ENCODE measurements at places on chromosomes 6 and 20.

DNA sequence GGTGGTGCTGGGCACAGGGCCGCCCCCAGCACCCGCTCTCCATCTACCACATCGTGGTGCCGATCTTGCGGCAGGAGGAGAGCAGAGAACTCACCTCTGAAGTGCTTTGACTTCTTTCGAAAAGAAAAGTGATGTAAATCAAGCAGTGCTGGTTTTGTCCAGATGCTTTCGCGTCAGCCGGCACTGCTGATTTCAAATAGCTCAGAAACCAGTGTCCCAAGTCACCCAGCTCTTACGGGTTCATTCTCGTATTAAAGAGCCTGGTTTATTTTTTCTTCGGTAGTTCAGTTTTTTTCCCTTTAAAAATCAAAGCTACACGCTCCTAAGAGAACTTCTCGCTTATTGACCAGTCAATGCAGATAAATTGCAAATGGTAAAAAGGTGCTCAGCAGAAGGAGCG lies 32.1 kb downstream of the MYT1 start:
- H3K4me3 ChIP-seq, result no peak overlapping the region
- H3K4me1 ChIP-seq, result peaks cover 6% of the 10 kb centered on the region
- H3K27me3 ChIP-seq, result no peaks in the 10 kb centered on the region
- DNase-seq, result no peak

DNA sequence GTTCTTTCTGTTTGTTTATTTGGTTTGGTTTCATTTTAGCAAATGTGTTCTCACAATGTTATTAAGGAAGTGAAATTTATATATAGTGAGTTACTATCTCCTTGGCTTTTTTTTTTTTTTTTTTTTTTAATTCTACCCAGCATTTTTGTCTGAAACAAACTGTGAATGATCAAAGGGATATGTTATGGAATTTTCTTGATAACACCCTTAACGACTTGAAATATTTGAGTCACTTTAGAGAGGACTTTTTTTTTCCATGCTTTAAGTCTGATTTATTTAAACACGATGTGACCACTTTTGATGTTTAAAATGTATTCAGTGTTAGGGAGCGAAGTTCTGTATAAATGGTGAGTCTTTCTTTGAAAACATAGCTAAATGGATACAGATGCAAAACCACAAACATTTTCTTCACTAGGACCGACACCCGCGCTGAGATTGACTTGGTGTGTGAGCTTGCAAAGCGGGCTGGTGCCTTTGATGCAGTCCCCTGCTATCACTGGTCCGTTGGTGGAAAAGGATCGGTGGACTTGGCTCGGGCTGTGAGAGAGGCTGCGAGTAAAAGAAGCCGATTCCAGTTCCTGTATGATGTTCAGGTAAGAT lies 149.7 kb downstream of the MTHFD1L start:
- H3K27ac ChIP-seq, result no peak overlapping the region
- no peak overlapping the region for H3K4me3 ChIP-seq
- 0 out of 2 replicates have a peak, but pooled peaks cover under 1% of the 10 kb centered on the region for H3K4me1 ChIP-seq
- no peak for DNase-seq

- no peaks in the 10 kb centered on the region for H3K4me1 ChIP-seq
- H3K27ac ChIP-seq, result no peak overlapping the region
Observed at GRCh38 chr6:165013701-165014100, 295.7 kb downstream of the C6orf118 start.

DNA sequence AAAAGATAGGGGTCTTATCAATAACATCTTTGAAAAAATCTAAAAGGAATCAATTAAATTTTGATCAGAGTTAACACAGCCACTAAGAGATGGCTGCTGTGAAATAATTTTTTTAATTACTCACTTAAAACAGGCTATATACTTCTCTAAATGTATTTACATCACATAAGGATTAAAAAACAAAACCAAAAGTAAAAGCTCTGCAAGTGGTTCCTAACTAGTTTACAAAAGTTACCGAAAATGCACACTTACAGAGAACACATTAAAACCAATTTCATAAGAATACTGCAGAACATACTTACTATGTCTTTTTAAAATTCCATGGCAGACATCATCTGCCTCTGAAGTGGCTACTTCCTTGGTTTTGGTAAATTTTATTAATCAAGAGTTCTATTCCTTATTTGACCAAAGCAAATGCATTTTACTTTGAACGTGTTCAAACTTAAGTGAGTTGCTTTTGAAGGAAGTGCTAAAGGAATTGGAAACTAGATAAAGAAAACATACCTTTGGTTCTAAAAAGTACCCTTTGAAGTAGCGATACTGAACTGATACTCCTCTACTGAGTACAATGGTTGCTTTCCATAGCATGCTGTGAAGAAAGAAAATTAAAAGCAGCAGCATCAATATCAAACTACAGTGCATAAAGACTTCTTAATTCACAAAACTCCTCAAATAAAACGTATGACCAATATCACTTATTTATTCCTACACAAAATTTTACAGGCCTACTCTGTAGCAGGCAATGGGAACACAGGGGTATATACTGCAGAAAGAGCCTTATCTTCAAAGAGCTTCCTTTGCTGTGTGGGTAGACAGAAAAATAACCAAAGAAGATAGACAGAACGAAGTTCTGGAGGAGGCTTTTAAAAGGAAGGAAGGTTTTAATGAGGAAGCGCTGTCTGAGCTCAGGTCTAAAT lies 157.1 kb upstream of the SHLD1 start:
- H3K4me3 ChIP-seq, result no peak overlapping the region
- H3K27me3 ChIP-seq, result no peaks in the 10 kb centered on the region
- peaks cover 24% of the 10 kb centered on the region for H3K4me1 ChIP-seq
- DNase-seq, result no peak
- H3K36me3 ChIP-seq, result peaks cover 2% of the 10 kb centered on the region

GRCh38 chr6:132893772-132894490 lies 79.6 kb downstream of the RPS12 start:
- H3K27me3 ChIP-seq, result no peaks in the 10 kb centered on the region
- no peaks in the 10 kb centered on the region for H3K4me1 ChIP-seq
- no peak overlapping the region for H3K27ac ChIP-seq
- no peak for DNase-seq
- no peaks in the 10 kb centered on the region for H3K36me3 ChIP-seq

DNA sequence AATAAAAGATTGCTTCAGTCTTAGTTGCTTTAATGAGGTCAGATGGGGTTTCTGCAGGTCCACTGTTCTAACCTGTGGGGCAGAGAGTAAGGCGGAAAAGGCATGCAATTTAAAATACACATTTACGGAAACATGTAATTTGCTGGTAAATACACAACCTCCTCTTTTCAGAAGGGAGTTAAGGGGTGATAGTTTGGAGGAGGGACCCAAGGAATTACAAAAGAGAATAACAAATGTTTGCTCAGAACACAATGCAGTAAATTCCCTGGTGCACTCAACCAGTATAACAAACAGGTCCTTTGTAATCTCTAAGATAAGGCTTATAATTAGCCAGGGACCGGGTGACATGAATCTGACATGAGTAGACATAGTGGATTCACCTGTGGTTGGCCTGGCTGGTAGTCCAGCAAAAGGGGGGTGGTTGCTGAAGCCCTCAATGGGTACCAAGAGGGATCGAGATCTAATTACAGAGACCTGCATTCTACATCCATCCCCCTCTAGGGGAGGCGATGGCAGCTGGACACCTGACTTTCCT lies 295.1 kb downstream of the PHACTR1 start:
- H3K27ac ChIP-seq, result no peak overlapping the region
- no peak for DNase-seq
- no peaks in the 10 kb centered on the region for H3K36me3 ChIP-seq
- no peak overlapping the region for H3K4me3 ChIP-seq
- peaks cover 55% of the 10 kb centered on the region for H3K27me3 ChIP-seq

DNA sequence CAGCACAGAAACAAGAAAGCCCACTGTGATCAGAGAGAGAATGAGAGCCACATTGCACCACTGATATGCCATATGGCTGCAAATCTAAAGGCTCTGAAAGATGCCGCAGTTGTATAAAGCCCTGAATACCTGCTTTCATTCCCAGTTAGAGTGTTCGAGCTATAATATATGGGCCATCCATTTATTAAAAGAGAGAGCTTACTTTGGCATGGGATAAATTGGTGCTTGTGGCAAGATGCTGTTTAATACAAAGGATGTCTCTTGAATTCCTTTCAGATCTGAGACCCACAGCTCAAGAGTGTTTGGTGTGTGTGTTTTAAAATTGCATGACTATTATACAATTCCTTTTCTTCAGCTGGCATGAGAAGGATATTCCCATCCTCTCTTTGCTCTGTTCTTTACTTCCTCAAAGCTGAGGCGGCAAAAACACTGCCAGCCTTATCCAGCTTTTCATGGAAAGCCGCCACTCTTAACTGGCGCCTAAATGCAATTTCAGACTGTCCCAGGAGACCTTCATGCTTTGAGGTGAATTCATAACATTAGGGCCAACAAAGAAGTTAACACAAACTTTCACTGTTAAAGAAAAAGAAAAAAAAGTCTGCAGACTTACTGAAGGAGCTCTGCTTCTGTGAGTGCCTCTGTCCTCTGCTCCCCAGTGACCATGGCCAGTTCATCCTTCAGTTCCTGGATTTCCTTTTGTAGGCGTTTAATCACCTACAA lies 147.6 kb downstream of the KIF6 start:
- H3K4me1 ChIP-seq, result no peaks in the 10 kb centered on the region
- no peak for DNase-seq
- H3K27me3 ChIP-seq, result no peaks in the 10 kb centered on the region
- no peak overlapping the region for H3K4me3 ChIP-seq
- no peaks in the 10 kb centered on the region for H3K36me3 ChIP-seq
- no peak overlapping the region for H3K27ac ChIP-seq

DNA sequence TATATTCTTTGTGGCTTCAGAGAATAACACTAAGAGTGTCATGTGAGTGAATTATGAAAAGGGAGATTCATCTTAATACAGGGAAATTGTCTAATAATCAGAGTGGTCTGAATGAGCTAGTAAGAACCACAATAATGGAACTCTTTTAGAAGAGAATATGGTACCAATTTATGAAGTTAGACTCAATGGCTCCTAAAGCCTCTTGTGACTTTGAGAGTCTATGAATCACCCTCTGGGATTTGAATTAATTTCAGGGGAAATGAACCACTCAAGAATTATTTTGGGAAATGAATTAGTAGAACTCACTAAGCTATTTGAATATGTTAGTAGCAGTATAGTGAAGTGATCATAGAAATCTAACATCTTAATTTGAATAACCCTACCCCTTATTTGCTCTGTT lies 14.3 kb downstream of the PCMT1 start:
- H3K27ac ChIP-seq, result no peak overlapping the region
- H3K4me3 ChIP-seq, result no peak overlapping the region
- H3K36me3 ChIP-seq, result peaks cover 4% of the 10 kb centered on the region
- H3K4me1 ChIP-seq, result no peaks in the 10 kb centered on the region
- H3K27me3 ChIP-seq, result no peaks in the 10 kb centered on the region
- DNase-seq, result no peak

DNA sequence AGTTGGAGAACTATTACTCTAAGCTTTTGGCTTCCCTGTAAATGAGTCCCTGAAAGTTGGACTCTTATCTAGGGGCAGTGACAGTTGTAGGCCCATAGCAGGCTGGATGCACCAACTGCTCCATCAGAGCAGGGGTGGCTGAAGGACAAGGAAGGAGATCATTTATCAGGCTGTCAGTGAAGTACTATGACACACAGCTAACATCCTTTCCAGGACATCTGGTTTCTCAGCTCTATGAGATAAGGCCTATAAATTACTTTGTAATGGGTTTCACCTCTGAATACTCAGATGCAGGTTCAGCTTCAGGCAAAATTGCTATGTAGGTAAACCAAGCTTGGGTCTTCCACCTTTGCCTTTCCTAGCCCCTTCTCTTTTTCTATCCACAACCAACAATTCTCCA lies 468.5 kb downstream of the KIF16B start:
- no peaks in the 10 kb centered on the region for H3K4me1 ChIP-seq
- H3K27ac ChIP-seq, result no peak overlapping the region
- H3K36me3 ChIP-seq, result no peaks in the 10 kb centered on the region
- H3K4me3 ChIP-seq, result no peak overlapping the region
- no peaks in the 10 kb centered on the region for H3K27me3 ChIP-seq

GRCh38 chr20:22689266-22689665 lies 104.9 kb upstream of the FOXA2 start:
- no peaks in the 10 kb centered on the region for H3K36me3 ChIP-seq
- no peak overlapping the region for H3K27ac ChIP-seq
- no peak for DNase-seq
- no peaks in the 10 kb centered on the region for H3K27me3 ChIP-seq
- H3K4me3 ChIP-seq, result no peak overlapping the region

- no peak overlapping the region for H3K27ac ChIP-seq
- no peaks in the 10 kb centered on the region for H3K4me1 ChIP-seq
- no peak overlapping the region for H3K4me3 ChIP-seq
- no peaks in the 10 kb centered on the region for H3K36me3 ChIP-seq
- DNase-seq, result no peak
- H3K27me3 ChIP-seq, result no peaks in the 10 kb centered on the region
Observed at GRCh38 chr6:147618457-147618856, 110.0 kb downstream of the SAMD5 start.

DNA sequence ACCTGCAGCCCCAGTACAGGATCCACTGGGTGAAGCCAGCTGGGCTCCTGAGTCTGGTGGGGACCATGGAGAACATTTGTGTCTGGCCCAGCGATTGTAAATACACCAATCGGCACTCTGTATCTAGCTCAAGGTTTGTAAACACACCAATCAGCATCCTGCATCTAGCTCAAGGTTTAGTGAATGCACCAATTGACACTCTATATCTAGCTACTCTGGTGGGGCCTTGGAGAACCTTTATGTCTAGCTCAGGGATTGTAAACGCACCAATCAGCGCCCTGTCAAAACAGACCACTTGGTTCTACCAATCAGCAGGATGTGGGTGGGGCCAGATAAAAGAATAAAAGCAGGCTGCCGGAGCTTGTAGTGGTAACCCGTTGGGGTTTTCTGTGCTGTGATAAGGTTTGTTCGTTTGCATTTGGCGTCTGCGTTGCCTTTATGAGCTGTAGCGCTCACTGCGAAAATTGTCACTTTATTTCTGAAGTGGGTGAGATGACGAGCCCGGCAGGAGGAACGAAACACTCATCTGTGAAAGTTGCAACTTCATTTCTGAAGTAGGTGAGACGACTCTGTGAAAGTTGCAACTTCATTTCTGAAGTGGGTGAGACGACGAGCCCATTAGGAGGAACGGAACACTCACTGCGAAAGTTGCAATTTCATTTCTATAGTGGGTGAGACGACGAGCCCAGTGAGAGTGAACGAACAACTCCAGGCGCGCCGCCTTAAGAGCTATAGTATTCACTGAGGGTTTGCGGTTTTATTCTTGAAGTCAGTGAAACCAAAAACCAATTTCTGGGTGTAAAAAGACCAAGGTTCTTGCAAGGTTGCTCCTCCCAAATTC lies 31.1 kb downstream of the SERPINB6 start:
- no peak overlapping the region for H3K4me3 ChIP-seq
- no peak overlapping the region for H3K27ac ChIP-seq
- no peaks in the 10 kb centered on the region for H3K27me3 ChIP-seq

DNA sequence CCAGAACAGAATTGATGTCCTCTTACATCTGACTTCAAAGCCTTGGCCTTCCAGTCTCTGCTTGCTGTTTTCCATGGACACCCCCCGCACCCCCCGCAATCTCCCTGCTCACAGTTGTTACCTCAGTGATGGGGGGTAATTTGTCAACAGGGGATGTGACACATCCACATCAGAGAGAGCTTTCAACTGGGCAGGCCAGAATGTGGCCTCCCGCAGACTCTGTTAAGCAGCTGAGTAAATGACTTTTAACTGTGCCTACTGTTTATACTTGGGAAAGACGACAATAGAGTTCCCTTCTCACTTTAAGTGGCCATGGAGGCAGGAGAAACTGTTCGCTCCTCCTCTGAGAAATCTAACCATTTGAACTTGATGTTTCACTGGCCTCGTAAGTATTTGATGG lies 51.0 kb downstream of the TXNDC5 start:
- no peaks in the 10 kb centered on the region for H3K36me3 ChIP-seq
- H3K4me1 ChIP-seq, result no peaks in the 10 kb centered on the region
